SW 1271 (cell line): ENCODE measurements at places on chromosomes 1 and 21.

- no peak for DNase-seq
Observed at GRCh38 chr1:111221276-111221632, 6.3 kb upstream of the CHI3L2 start.

- no peak for DNase-seq
Observed at GRCh38 chr1:95752515-95753381, 518.7 kb downstream of the RWDD3 start.

DNA sequence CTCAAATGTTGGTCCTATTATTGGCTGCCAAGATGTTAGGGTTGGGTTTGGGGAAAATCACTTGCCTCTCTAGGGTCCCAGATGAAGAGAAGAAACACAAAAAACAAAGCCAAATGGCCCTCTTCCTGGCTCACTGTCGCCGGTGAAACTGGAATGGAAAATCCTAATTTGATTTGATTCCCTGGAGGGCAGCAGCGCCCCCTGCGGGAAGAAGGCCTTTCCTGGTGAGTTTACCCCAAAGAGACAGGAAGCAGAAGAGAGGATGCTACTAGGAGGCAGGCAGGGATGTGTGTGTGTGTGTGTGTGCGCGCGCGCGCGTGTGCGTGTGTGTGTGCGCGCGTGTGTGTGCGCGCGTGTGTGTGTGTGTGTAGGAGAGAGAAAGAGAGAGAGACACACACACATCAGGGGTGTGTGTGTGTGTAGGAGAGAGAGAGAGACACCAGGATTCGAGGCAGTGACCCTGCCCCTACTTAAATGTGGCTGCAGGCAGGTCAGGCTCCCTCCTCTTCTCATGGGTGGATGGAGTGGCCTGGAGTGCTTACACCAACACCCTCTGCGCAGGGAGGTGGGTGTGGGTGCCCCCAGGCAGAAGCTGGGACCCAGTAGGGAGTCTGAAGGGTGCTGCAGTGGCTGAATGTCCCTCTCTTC is 3.1 kb upstream of the SELENON start:
- DNase-seq, result no peak

- DNase-seq, result no peak
Observed at GRCh38 chr1:181726320-181727012, 243.1 kb downstream of the CACNA1E start.

DNA sequence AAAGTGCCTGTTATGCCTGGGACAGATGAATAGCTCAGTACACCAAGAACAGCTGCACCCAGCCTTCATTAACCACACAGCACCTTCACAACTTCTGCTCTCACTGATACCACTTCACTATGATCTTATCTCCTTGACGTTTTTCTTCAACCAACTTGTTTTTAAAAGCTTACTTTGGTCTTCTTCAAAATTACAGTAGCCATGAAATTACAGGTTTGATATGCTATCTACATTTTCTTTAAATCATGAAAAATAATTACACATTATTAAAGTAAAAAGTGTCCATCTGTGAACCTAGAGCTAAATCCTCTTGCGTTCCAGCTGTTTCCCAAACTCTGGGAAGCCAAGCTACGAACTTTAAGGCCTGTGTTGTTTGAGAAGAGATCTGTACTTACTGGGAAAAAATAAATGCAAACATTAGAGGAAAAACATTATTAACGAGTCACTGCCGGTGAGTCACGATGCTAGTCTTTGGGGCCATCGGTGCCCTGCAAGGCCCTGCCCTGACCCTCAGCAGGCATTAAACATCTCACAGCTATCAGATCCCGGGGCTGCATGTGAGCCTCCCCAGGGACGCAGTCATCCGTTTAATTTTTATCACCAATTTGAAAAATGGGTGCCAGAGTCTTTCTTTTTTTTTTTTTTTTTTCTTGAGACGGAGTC is 56.3 kb upstream of the GPR153 start:
- no peak for DNase-seq

DNA sequence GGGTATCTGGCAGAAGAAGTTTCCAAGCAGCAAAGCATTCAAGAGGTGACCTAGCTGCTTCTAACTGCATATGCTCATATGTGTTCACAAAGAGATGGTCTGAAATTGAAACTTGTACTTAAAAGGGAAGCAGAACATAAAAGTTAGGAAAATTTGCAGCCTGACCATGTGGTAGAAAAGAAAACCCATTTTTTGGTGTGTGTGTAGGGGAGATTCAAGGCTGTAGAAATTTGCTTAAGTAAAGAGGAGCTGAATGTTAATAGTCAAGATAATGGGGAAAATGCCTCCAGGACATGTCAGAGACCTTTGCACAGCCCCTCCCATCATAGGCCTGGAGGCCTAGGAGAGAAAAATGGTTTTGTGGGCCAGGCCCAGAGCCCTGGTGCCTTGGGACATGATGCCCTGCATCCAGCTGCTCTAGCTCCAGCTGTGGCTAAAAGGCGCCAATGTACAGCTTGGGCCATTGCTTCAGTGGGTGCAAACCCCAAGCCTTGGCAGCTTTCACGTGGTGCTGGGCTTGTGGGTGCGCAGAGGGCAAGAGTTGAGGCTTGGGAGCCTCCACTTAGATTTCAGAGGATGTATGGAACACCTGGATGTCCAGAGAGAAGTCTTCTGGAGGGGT is 54.9 kb downstream of the DHRS3 start:
- DNase-seq, result no peak

DNA sequence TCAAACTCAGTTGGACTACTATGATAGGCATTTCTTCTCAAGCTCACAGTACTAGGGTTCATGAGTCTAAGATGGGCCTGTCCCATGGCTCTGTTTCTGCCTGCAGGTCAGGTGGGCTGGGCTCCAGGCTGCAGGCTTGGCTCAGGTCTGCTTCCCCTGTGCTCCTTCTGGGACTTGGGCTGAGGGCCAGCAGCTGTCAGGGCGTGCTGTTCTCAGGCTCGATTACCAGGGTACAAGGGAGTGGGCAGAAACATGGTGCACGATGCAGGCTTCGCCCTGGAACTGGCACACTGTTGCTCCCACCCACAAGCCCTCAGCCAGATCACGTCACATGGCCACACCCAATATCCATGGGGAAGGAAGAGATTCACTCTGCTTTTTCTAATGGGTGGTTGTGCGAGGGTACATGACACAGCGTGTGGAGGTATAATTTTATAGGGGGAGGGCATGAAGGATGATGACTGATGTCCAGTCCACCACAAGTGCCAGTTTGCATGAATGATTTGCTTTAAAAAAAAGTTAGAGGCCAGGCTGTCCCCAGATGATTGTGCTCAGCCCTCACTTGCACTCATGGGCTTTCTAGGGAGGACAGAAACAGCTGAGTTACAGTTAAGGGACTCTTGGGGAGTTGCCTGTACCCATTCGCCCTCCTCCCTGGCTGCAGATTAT is 118.0 kb downstream of the ACTL8 start:
- DNase-seq, result no peak

DNA sequence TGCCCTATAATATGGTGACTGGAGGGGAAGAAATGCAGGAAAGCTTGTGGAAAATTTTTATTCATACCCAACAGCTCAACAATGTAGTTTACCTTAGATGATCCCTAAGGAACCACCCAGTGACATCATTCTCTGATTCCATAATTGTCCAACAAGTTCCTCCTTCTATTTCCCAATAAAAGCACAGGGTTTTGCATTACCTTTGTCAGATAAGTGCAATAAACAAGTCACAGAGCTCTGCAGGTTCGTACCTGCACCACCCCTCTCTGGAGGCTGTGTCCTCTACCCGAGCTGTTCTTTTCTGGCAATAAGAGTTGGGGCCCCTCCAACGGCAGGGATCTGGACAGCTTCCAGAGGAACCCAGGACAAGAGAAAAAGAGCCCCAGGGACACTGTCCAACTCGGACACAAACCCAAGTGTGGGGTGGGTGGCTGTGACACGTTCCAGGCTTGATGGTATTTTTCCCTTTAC is 38.8 kb downstream of the RCAN1 start:
- no peak for DNase-seq

DNA sequence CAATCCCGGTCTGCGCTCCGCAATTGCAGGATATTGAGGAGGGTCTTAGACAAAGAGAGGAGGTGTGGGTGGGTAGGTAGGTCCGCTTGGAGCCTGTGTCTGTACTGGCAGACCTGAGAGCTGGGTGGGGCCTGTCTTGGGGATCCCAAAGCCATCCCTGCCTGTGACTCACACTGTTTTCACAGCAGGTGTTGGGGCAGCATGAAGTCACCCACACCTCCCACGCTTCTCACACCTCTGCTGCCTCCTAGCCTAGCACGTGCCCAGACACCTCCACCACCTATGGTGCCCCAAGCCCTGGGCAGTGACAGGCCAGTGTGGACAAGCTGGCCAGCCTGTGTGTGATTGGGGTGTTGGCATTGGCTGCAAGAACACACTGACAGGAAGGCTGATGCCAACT is 65.7 kb upstream of the ECE1 start:
- no peak for DNase-seq
